ENCODE measurements at places on chromosomes 2 and 18. TPM values are rescaled to one million over a fixed set of nuclear protein-coding genes. Genes with fewer than 3 reads are reported as not detected.

The NEURL3 gene
- total RNA-seq = 0.75 TPM

The MEP1B gene
- not detected for total RNA-seq

The TMEM198 gene
- 3.3 TPM for total RNA-seq

The ALLC gene
- not detected for total RNA-seq

The CLIP4 gene
- total RNA-seq = 24.5 TPM

The DYNC1I2 gene
- 49.3 TPM for total RNA-seq

The MYCN gene
- not detected for total RNA-seq

The RAB17 gene
- not detected for total RNA-seq

DNA sequence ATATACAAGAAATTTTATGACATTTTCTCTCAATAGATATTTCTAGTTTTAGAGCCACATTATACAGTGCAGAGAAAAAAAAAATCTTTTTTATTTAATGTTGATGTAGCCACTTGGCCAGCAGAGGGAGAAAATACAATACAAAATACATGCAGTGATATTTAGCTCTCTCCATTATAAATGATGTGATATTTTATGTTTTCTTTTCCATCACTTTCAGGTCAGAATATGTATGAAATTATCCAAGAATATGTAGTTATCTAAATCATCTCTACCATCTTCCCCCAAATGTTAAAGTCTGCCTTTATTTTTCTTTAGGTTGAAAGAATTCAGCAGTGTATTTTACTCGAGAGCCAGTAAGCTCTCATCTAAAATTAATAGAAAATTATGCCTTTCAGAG is 533.6 kb upstream of the FSHR start:
- no peak for DNase-seq

GRCh38 chr2:17051538-17051937 is 385.9 kb upstream of the CYRIA start:
- DNase-seq = no peak

DNA sequence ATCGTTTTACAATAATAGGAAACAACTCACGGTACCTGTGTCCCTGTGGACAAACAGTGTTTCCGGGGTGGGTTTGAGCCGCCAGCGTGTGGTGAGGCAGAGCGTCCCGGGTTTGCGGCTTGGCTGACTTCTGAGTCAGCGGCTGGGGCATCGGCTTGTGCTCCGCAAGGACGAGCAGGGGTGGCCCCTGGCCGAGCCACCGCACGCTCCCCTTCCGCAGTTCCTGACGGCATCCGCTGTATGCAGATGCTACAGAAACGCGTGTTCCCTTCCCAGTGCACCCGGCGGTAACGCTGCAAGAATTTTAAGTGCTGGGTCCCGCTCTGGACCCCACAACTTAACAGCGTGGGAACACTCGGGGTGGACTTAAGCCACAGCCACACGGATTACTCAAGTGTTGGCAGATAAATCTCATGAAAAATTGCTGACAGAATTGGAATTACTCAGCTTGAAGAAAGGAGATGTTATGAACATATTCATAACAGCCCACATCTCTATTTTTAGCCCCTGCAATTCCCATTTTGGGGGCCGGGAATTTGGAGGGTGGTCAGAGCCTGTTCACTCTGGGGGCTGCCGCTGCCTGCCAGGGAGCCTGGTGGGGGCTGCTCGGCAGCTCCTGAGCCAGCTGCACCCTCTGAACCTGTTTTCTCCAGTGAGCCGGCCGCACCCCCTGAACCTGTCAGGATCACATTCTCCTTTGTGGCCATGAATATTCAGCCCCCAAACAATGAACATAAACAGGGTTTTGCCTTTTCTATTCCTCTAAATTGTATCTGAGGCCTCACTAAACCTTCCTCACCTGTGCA is 12.6 kb upstream of the KCNG2 start:
- no peak for DNase-seq

DNA sequence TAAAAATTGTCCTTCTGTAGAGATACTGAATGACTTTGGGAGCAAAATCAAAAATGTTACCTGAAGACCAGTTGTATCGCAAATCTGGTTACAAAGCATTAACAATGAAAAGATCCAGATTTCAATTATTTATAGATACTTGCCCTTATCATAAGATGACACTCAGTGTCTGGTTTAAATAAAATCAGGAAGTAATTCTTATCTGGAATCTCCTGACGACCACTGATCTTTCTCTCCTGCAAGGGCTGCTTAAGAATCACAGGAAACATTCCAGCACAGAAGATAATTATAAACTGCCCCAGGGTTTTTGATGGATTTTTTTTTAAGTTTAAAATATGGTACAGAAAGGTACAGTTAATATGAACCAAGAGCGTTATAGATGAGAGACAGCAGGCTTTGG is 205.7 kb downstream of the ALK start:
- DNase-seq = no peak

GRCh38 chr2:112343827-112344585 is 68.6 kb downstream of the ZC3H6 start:
- no peak for DNase-seq

DNA sequence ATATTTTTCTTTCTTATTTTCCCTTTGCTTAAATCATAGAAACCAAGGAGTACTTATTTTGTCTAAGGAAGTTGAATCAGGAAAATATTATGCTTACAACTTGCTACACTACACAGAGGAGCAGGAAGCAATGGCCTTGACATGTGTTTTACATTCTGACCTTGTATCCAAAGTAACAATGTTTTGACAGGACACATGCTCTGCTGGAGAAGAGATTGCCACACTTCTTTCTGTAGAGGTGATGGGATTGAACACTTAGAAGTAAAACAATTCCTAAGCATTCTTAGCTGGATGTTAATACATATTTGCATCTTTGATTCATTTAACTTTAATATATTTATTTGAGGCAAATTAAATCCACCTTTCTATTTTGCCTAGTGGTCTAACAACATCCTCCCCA is 929.1 kb downstream of the DSC3 start:
- DNase-seq = no peak

DNA sequence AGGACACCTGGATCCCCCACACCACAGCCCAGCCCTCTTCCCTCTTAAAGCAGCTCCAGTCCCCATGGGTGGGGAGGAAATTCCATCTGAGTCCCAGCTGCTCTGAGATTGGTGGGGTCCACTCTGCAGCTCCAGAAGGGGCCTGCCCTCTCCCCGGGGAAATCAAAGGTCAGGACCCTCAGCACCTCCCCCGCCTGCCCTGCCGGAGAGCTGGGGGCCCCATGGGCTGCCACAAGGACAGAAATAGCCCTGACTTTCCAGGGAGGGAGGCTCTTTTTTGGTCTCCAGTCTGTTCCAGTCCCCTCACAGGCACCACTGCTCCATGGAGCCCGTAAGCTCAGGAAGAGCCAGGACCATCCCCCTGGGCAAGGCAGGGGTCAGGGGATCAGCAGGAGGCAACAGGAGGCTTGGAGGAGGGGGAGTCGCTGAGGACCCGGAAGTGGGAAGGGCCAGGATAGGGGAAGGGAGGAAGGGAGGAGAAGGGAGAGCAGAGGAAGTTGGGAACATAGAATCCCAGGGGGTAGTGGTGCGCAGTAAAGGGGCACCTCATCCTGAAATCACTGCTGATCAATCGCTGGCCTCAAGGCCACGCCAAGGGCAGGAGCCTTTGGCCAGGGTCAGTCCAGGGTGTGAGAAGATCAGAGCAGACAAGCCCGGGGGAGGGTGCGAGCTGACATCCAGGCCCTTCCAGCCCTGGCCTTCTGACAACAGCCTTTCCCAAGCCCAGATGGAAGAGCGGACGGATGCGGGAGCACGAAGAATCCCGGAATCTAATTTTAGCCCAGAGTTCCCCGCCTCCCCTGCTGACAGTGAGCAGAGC is 7.6 kb downstream of the ADRA2B start:
- DNase-seq = no peak

- no peak for DNase-seq
Measured at GRCh38 chr2:201969241-201969937, 64.3 kb upstream of the FZD7 start.

GRCh38 chr2:153386481-153386897 is 92.1 kb downstream of the RPRM start:
- no peak for DNase-seq

GRCh38 chr2:111053825-111054515 is 66.7 kb upstream of the BCL2L11 start:
- DNase-seq = no peak

DNA sequence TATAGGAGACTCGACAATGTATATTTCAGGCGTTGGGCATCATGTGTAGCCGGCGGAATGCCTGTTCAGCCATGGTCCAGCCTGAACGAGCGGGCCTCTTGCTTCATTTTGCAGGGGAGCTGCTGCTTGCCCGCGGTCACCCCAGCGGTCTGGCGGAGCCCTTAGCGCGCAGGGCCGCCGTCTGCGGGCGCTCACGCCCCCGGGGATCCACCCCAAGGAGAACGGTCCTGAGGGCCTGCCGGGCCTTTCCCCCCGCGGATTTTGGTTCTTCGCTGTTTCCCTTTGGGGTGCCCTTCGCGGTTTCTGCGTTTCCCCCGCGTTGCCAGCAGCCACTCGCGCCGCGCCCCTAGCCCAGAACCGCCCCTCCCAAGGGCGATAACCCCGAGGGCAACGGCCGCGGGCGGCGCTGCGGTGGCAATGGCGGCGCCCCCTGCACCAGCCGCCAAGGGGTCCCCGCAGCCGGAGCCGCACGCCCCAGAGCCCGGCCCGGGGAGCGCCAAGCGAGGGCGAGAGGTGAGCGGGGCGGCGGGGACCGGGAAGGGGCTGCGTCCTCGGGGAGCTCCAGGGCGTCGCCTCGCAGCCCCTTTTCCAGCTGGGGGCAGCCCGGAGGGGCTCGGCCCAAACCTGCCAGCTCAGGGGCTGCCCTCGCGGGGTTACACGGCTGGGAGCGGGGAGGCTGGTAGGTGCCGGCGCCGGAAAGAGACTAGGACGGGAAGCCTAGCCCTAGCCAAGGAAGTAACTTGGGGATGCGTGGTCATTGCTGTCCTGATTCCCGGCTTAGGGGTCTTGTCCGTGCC is at the start of gene MFSD2B:
MFSD2B (plus strand) TSS at position 406 of the 797 bp plus-strand sequence; CDS start at position 418, 12 bp downstream.
- no peak for DNase-seq

DNA sequence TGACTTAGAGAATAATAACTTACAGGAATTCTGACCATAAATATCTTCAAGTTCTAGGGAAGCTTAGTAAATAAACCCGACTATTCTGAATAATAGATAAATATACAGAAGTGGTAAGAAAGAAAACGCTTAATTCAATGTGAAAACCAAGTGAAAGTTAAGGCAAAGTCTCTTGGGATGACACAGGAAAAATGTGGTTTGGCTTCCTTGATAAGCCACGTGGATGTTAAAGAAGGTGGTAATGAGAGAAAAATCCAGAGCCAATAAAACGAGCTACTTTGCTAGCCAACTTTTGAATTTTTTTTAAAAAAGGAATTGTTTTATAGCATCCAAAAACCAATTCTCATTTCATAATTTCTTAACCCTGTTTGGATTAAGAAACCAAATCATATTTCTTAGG is 166.2 kb upstream of the VRK2 start:
- no peak for DNase-seq

- DNase-seq = peak; percentile 84
Measured at GRCh38 chr18:712401-713134, at the start of gene ENOSF1. Gene ENOSF1 (minus strand): TSS chr18:712630. CDS start chr18:712587, 43 bp downstream.

- DNase-seq = no peak
Measured at GRCh38 chr2:107595749-107596148, 230.9 kb upstream of the RGPD4 start.

GRCh38 chr2:231693956-231694355 is 14.4 kb upstream of the PTMA start:
- DNase-seq = no peak

- no peak for DNase-seq
Measured at GRCh38 chr2:23525137-23525765, 140.3 kb downstream of the KLHL29 start.

DNA sequence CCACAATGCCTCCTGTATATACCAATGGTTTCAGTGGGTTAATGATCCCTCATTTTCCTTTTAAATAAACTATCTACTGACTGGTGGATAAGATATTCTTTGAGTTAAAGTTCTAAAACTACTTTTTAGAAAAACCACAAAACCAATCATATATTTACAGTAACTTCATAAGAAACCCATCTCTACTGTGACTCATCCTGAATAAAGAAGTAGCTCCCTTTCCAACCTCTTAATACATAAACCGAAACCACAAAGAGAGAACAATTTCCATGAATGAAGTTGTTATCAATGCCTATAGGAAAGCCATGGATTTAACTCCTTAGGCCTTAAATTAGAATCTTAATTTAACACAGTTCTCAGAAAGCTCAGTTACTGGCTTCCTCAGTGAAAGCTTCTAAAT is 227.0 kb upstream of the SMAD7 start:
- DNase-seq = no peak

Data from activated T-helper 1 cell treated with anti-CD3 and anti-CD28 coated beads, Interleukin-12 subunit alpha, Interleukin-12 subunit beta, Interleukin-2, Interleukin-4 antibody, amounts not matched to agents 30 ng/mL and 10 ng/mL and 1 ng/mL, durations not matched to agents 14 hours and 24 hours and 36 hours (primary cell).